ENCODE measurements at places on chromosomes 5 and 9.

DNA sequence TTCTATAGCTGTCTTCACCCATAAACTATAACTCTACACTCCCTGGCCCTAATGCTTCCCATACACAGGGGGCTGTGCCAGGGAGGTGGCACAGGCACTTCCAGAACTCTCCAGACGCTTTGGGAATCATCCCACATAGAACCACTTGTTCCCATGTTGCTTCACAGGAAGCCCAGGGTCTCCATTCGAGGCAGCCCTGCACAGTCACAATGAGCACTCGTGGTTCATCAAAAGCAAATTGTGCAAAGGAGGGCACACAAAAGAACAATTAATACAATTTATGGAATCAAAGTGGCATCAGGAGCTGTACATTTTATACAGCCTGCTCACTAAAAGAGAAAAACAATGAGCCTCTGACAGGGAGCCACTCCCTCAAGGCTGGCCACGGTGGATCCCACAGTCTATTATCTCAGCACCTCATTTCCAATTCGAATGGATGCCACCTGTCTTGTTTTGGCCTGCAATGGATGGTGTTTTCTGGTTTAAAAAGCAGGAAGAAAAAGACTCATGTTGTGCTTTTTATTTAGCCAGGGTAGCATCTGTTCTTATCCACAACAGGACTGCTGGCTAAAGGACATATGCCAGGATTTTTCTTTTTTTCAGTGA lies 354.8 kb downstream of the ENC1 start:
- no peak for DNase-seq

DNA sequence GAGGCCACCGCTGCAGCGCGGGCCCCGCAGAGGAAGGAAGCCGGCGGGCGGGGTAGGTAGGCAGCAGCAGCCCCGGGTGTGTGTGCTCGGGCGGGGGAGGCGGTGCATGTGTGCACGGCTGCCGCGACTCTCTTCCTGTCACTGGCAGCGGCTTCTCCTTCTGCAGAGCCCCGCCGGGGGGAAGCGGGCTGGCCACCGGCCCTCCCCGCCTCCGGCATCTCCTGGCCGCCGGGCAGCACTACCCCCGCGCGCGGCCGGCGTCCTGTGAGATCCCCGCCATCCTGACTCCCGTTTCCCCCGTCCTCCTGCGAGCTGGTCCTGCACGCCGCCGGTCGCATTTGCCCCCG lies 315 bp downstream of the PIK3R1 start:
- no peak for DNase-seq

- no peak for DNase-seq
Observed at GRCh38 chr5:6542421-6543345, 90.2 kb downstream of the NSUN2 start.

DNA sequence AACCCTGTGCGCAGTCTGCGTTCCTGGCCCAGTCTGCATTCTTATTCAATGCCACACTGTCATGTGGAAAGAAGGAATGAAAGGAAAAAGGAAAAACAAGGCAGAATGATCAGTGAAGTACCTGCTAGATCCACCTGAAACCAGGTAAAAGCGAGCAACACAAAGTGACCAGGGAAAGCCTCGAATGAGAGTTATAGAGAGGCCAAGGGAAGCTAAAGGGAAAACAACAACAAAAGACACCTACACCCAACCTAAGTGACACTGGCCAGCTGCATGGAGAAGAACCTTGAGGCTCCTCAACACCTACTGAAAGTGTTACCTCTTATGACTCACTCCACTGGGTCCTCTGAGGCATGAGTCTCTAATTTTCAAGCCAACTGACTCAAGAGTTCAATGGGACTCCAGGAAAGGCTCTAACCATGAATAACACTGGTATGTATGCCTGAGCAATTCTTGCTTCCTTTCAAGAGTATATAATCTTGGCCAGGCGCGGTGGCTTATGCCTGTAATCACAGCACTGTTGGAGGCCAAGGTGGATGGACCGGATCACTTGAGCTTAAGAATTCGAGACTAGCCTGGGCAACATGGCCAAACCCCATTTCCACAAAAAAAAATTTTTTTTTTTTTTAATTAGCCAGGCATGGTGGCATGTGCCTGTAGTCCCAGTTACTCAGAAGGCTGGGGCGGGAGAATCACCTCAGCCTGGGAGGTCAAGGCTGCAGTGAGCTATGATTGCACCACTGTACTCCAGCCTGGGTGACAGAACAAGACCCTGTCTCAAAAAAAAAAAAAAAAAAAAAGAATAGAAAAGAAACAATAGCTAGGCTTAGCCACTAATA lies 29.0 kb downstream of the MTMR12 start:
- no peak for DNase-seq

DNA sequence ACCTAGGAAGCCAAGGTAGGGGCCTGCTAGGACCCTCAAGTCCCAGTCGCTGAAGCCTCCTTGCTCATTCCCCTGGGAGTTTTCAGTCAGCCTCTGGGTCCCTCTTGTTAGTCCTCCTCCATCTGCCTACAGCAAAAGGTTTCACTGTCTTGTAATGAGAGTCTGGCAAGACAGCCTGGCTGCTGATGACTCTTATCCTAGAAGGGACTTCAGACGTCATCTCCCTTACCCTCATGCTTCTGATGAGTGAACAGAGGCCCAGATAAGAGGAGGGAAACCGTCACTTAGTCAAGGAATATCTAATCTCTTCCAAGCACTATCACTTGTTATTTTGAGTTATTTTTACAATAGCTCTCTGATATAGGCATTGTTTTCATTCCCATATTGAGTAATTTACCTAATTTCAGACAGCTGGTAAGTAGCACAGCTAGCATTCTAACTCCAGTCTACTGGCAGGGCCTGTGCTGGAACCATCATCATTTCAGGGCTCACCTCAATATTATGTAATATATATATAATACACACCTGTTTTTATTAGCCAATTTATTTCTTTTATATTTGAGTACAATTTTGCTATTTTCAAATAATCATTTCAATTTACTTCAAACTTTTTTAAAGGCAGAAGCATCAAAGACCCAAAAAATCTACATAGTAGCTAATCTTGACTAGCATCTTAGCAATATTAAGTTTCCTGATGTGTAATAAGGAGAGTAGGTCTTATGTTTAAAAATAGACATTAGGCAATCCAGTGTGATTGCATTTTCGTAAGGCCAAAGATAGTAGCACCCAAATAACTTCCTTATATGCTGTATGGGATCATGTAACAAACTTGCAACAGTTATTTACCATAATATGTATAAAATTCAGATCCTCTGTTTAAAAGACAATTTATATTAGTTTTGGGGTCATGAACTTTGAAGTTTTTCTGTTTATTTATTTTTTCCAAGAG lies 7.9 kb downstream of the CMYA5 start:
- no peak for DNase-seq

- DNase-seq: no peak
Observed at GRCh38 chr5:55108661-55109060, 6.2 kb downstream of the GZMA start.

DNA sequence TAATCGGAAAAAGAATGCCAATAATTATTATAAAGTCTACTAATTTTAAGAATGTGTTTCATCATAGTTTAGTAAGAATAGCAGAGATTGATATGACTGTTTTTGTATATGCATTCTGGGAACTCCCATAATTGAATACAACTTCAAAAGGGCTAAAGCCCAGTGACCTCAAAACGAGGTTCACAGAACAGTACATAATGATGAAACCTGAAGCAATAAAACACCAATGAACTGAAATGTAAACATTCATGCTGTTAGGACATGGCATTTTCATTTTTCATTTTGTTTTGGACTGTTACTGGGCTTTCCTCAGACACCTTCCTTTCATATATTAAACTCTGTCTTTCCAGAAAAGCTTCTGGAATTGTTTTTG lies 684 bp upstream of the JMY start:
- no peak for DNase-seq

DNA sequence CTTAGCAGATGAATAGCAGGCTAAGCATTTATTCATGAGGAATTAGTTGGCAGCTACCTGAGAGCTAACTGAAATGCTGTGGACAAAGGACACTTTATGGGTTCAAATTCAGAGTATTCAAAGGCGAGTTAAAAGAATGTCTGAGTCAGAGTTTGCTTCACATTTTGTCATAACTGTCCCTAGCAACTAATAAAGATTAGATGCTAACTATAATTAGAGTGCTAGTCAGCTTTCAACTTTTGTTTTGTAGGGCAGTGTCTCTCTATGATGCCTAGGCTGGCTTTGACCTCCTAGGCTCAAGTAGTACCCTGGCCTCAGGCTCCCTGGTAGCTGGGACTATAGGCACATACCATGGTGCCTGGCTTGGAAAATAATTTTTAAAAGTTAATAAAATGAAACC lies 4.6 kb downstream of the SMC5 start:
- DNase-seq: no peak
